ENCODE measurements at places on chromosomes 6 and 20.

- DNase-seq: no peak
Observed at GRCh38 chr20:62941792-62942191, 3.8 kb downstream of the GID8 start.

DNA sequence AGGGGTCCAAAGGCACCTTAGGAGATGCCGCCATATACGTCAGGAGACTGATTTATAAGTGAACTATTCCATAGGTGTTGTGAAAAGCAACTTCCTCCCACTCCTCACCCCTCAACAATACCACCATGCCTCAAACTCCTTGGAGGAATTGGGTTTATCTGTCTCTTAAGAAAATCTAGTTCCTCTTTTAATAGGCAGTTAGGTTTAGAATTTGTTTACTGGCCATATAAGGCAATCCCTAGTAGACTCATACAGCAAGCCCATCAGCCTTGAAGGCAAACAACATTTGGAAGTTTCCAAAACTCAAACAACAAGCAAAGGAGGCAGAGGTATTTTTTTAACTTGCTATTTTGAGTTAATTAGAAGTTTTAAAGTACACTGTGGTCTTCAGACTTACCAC is 66.1 kb downstream of the PRND start:
- no peak for DNase-seq

DNA sequence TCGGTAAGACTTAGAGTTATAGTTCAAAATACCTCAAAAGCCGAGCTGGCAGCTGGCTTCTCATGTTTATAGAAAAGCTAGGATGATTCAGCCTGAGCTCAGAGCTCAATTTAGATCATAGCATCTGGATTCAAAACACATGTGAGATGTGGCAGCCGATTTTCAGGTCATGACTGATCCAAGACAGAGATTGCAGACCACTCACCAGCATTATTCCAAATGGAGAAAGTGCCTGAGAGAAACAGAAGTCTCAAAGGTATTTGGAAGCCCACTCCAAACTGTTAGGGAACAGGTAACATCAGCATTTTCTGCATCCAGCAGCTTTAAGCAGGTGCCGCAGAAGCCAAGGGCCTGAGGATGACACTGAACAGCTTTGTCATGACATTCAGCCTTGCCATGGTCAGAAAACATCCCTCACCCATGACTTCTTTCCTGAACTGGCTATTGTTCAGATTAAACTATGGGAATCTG is 102.2 kb downstream of the BACH2 start:
- DNase-seq: no peak

GRCh38 chr20:20102163-20102562 is 49.8 kb downstream of the CFAP61 start:
- DNase-seq: no peak

DNA sequence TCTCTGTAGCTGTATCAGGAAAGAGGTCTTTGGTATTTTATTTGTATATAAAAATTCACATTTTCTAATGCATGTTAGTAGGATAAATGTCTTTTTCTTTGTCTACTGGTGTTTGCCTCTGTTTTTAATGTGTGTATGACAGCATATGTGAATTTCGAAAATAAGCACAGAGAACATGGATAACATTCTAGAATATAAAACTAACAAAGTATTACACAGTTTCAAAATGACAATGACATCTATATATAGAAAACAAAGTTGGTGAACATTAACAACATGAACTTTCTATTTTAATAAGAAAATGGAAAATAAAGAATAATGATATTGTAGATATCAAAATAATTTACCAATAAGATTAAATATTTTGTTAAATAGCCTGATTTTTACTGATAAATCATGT is 608.0 kb downstream of the COL12A1 start:
- no peak for DNase-seq

- DNase-seq: no peak
Observed at GRCh38 chr6:54886932-54887584, 40.5 kb downstream of the FAM83B start.

GRCh38 chr6:43271103-43271815 is 26.8 kb upstream of the SLC22A7 start:
- no peak for DNase-seq

DNA sequence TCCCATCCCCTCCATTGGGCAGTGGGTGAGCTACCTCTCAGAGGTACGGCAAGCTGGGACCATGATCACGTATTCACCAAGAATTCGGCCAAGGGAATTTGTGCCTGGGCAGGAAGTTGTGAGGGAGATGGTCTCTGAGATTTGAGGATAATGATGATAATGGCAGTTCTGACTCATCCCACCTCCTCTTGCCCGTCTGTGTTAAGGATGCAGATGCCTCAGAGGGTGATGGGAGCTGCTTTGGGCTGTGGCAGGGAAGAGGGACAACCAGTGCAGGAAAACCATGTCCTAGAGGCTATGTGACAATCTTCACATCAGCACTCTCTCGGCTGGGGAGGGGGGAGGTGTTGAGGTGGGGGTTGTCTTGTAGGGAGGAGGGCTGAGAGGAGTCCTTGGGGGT is 4.3 kb downstream of the TGM6 start:
- DNase-seq: no peak

GRCh38 chr6:137677709-137678108 is 183.5 kb upstream of the OLIG3 start:
- no peak for DNase-seq

Measured in CD4-positive, alpha-beta T cell treated with Interleukin-4 for 4 hours (primary cell).